ENCODE measurements at places on chromosomes 4 and X.

- DNase-seq = no peak
These were observed 127.8 kb downstream of the CRLF2 start for GRCh38 chrX:1084689-1085088.

DNA sequence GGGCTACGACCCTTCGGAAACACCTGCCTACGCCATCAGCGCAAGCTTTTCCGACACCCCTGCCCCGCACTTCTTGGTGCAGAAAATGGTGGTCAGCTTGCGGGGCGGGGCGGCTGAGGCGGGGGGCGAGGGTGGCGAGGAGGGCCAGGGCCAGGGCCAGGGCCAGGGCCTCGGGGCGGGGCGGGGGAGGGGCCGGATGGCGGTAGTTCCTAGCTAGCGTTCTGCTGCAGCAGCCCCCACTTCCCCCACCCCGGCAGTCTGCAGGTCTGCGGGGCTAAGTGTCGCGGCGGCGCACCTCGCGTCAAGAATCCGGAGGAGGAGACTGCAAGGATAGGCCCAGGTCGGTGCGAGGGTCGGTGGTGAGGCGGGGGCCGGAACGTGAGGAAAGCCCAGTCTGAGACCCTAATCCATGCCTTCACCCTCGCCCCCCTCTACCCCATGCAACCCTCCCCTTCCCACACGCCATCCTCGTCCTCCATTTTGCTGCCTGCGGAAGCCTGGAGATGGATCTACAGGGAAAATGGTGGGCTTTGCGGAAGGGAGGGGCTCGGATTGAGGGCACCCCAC is 600 bp downstream of the BEX4 start:
- peak; percentile 24 for DNase-seq

- no peak for DNase-seq
These were observed 181.6 kb downstream of the MID1IP1 start for GRCh38 chrX:38982843-38983242.

GRCh38 chr4:2843941-2844584 is 419 bp downstream of the ADD1 start:
- DNase-seq = no peak

- DNase-seq = no peak
These were observed 33.9 kb downstream of the VSIG4 start for GRCh38 chrX:66005830-66006449.

DNA sequence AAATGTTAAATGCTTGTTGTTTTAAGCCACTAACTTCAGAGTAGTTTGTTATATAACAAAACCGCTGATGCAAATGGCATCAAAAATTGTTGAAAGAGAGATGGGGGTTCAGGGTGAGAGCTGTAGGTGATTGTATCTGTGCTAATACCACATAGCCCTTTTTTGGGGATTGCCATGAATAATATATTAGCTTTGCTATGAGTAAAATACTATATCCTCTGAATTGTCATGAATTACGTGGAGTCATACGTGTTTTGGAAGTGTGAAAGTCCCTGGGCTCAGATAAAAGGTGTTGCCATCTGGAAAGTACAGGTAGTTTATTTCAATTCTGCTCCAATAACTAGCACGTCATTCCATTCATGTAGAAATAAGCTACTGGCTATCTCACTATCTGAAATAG is 30.6 kb downstream of the DYNLT3 start:
- no peak for DNase-seq

- DNase-seq = no peak
These were observed 546.4 kb upstream of the HTR2C start for GRCh38 chrX:114037515-114037914.
